ENCODE measurements at places on chromosomes 2 and 18. TPM values are rescaled to one million over a fixed set of nuclear protein-coding genes. Genes with fewer than 3 reads are reported as not detected.

DNA sequence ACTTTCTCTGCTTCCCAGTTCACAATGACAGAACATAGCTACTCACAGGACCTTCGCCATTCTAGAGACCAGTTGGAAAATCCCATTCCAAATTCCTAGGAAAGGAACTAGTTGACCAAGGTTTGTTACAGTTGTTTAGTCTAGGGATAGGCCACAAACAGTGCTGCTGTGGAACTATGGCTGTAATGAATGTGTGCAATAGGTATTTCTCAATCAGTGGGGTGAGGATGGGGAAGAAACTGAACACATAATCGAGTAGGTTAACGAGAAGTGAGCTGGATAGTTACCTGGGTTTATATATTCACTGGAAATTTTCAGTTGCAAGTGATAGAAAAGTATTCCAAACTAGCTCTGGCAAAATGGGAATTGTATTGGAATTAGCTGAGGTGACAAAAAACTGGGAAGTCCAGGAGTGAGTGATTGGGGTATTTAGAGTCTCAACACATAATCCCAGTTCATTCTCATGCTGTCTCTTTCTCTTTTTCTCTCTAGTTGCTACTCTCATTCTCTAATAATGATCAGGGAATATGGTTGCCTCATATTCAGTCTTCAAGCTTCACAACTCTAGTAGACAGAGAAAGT lies 18.2 kb upstream of the HMSD start:
- DNase-seq = no peak

- DNase-seq = no peak
Measured at GRCh38 chr18:71327850-71328249, 1039.0 kb downstream of the SOCS6 start.

GRCh38 chr2:135030826-135031225 lies 16.4 kb downstream of the MAP3K19 start:
- DNase-seq = no peak

DNA sequence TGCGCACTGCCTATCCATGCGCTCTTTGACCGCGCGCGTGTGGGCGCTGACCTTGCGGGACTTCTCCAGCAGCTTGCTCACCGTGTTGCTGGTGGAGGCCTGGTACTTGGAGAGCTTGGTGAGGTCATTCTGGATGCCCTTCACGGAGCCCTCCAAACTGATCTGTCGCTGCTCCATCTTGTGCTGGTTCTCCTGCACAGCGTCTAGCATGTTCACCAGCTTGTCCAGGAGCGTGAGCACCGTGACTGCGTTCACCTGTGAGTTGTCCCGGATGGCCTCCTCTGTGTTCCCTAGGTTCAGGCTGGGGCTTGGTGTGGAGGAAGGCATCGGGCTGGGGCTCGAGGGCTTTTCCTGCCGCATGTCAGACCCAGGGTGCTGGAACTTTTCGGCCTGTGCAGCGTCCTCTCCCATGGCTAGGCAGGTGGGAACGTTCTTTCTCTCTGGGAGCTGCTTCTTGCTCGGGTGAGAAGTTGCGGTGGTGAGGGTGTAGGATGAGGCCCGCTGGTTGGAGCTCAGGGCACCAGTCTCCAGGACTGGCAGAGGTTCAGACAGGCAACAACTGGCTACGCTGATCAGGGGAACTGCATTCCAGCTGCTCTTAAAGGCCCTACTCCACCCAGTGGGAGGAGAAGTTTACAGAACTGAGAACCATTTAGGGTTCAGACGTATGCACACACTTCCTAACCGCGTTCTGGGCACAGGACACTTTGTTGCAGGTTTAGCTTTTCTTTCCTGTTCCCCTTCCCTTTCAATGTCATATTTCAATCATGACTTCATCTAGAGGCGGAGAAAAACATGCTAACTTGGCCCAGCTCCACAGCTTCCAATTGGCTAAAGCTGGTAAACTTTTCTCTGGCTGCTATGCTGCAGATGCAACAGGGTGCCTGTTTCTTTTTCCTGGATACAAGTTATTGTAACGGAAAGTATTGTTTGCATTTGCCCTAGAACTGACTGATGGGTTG lies at the start of gene CAVIN2:
CAVIN2 (minus strand) TSS at position 574 of the 962 bp plus-strand sequence; CDS start at position 411, 163 bp downstream.
- no peak for DNase-seq

DNA sequence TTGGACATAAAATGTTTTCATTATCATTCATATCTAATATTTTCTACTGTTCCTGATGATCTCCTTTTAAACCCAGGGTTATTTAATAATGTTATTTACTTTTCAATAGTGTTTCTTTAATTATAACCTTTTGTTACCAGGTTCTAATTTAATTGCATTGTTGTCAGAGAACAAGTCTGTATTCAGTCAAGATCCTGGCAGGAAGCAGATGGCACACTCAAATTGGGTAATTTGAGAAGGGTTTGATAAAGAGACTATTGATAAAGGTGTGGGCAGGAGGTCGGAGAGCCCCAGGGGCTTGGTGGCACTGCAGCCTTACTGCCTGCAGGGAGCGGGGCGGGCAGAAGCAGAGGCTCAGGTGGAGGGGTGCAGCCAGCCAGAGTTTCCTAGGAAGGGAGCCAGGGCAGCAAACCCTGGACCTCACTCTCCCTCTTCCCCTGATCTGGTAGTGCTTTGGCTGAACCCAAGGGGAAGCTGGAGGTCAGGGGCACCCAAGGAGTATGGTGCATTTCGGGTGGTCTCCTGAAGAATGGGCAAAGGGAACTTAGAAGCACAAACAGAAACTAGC lies 2.3 kb upstream of the KIF1A start:
- no peak for DNase-seq

DNA sequence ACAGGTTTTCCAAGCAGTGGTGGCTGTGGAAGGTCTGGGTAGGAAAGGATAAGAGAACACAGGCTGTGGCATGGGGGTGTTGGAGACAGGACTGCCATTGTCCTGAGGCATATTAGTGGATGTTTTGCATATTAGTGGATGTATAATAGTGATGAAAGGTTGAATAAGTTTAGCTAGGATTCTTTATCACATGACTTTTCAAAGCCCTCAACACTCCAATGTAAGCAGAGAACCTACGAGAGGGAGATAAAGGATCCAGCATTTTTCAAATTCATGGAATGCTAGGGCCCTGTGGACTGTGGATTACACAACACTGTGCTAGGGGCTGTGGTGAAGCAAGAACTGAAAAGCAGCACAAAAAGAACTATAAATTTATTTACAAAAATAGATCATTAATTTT lies 63.2 kb downstream of the POLE4 start:
- no peak for DNase-seq

DNA sequence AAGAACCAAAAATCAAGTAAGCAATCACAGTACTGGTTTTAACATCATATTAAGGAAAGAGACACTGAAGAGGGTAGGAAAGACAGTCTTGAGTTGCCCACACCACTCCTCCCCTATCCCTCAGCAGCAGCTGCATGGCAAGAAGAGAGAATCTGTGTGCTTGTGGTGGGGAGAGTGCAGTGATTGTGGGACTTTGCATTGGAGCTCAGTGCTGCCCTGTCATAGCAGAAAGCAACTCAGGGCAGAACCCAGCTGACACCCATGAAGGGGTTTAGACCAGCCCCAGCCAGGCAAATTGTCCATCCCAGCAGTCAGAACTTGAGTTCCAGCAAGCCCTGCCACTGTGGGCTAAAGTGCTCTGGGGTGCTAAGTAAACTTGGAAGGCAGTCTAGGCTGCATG lies 40.8 kb upstream of the INPP4A start:
- no peak for DNase-seq

- no peak for DNase-seq
Measured at GRCh38 chr2:85847051-85847588, 41.7 kb downstream of the ST3GAL5 start.

The SH3RF3 gene
- total RNA-seq = 9.0 TPM

- peak; percentile 91 for DNase-seq
Measured at GRCh38 chr2:104853534-104854497, at the start of gene POU3F3. POU3F3 (plus strand) TSS chr2:104854115; CDS start chr2:104855511, 1,396 bp downstream.

DNA sequence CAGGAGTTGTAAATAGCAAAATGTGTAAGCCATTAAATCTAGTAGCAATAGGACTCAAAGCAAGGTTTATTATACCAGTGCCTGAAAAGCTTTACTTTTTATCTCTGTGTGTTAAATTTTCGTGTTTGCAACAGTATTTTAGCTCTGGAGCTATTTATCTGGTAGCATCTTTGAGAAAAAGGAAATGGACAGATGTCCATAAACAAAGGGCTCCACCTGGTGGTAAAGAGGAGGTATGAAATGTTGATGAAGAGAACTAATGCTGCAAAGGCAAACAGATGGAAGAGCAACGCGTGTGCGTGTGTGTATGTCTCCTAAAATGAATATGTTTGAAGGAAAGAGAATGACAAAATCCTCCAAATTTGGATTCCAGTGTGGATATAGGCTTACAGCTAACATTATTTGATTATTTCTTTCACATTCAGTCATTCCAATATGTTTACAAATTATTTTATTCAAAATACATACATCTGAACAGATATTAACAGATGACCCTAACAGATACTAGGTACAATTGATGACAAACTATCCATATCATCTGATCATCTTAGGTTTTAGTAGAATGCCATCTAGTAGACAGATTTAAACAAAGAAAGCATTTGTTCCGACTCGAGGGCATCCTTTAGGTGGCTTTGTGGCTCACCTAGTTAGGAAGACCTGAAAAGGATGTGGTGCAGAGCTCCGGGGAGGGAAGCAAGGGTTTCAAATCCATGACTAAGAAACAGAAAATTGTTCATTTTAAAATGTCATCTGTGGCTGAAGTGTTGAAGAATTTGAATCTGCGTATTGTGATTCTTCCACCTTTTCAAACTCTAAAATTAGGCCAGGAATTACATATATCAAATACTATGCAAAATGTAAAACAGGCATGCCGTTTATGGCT lies 383.3 kb downstream of the MTX2 start:
- DNase-seq = peak; percentile 28

The RAB11FIP5 gene
- 5.7 TPM for total RNA-seq

DNA sequence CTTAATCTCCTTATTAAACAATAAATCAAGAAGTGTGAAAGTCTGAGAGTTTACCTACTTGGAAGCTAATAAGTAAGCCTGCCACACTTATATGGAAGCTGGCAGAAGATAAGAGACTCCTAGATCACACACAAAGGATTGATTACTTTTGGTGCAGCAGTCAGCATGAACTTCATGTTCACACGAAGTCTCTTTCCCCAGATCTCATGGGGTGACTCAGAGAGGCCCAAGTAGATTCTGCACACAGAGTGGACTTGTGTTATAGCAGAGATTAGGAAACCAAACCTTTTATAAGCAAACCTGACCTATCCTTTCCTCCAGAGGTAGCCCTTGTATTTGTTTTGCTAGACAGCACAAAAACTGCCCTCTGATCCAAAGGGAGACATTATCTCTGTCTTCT lies 9.9 kb upstream of the GAREM1 start:
- no peak for DNase-seq

- no peak for DNase-seq
Measured at GRCh38 chr18:49249521-49249920, 210.9 kb downstream of the DYM start.

DNA sequence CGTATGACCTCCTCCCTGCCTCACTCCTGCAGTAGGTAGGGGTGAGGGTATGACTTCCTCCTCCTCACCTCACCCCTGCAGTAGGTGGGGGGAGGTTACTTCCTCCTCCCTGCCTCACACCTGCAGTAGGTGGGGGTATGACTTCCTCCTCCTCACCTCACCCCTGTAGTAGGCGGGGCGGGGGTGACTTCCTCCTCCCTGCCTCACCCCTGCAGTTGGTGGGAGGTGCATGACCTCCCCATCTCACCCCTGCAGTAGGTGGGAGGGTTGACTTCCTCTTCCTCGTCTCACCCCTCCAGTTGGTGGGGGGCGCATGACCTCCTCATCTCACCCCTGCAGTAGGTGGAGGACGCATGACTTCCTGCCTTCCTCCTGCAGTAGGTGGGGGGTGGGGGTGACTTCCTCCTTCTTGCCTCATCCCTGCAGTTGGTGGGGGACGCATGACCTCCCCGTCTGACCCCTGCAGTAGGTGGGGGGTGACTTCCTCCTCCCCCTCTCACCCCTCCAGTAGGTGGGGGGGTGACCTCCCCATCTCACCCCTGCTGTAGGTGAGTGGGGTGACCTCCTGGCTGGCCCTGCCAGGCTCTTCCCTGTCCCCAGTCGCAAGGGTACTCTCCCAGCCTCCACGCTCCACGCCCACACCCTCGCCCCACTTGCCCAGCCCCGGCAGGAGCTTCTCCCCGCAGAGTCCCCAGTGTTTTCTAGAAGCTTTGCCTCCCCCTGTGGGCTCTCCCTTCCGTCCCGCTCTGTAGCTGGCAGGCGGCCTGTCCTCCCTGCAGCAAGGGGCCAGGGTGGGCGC lies 39.3 kb downstream of the TSHZ1 start:
- no peak for DNase-seq

The WNT6 gene
- not detected for total RNA-seq

GRCh38 chr18:77068321-77069312 lies 64.0 kb downstream of the MBP start:
- no peak for DNase-seq

DNA sequence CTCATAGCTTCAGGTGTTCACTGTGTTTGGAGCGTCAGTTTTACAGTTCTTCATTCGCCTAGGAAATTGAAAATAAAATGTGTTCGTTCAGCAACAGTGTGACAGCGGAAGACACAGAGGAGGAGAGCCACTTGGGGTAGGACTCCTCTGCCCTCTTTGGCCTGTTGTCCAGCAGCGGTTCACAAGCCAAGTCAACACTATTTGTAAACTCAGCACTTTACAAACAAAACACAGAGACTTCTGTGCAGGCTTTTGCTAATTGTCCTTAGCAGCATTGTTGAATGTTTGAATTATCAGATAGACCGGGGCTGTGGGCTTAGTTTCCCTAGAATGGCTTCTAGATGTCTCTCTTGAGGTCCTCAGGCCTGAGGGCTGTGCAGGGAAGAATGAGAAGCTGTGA lies 73.2 kb downstream of the TNFRSF11A start:
- DNase-seq = no peak

The RIT2 gene
- total RNA-seq = 29.3 TPM

The PTPRN gene
- total RNA-seq = 24.5 TPM

The MYOM1 gene
- 0.82 TPM for total RNA-seq

DNA sequence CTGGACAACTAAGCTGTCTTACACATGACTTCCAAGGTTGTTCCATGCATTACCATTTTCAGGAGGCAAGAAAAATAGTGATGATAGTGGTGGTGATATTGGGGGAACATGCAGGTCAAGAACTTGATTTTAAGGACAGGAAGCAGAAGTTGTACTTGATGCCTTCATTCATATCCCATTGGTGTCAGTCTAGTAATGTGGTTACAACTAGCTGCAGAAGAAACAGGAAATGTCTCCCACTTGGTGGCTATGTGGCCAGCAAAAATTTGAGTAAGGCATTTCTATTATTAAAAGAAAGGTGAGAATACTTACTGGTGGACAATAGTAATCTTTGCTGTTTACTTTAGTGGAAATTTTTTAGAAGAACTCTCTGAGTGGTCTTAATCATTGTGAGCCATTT lies 103.4 kb downstream of the ALMS1 start:
- DNase-seq = no peak

Measured in frontal cortex (tissue), 4 donors.